Activated naive CD8-positive, alpha-beta T cell treated with anti-CD3 and anti-CD28 coated beads, Interleukin-2, amount 10 ng/mL, durations not matched to agents 7 days and 5 days (primary cell): ENCODE measurements at places on chromosomes 13 and 19.

DNA sequence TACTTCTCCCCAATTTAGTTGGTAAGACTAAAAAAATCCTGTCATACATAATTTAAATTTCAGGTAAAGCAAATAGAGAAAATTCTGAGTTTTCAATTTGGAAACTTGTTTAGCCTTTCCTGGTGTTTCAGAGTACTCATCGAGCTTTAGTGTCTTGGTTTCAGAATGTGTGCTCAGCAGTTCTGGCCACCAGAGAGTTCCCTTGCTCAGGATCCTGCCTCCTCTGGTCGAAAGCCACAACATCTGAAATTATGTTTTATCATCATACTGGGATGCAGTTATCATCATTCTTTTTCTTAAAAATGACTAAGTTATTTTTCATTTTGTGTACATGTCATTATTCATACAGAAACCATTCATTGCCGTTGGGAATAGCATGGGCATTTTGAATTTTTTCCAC is 263.2 kb upstream of the SPRY2 start:
- no peak for DNase-seq

DNA sequence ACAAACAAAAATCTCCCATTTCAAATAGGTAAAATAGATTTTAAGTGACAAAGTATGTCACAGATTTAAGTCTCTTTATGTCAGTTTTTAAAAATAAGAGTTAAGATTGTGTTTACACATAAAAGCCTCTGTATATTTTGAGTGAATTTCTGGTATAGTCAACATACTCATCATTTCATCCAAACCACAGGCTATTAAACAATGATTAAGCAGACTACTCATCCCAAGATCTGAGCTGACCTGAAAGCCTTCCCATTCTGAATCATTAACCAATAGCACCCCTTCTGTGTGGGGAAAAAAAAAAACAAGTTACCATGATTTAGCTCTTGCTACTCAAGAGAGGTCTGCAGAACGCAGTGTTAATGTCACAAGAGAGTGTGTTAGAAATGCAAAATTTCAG is 284.4 kb upstream of the NBEA start:
- no peak for DNase-seq

- no peak for DNase-seq
These were observed 149.4 kb upstream of the FBXL3 start for GRCh38 chr13:77176350-77176749.

DNA sequence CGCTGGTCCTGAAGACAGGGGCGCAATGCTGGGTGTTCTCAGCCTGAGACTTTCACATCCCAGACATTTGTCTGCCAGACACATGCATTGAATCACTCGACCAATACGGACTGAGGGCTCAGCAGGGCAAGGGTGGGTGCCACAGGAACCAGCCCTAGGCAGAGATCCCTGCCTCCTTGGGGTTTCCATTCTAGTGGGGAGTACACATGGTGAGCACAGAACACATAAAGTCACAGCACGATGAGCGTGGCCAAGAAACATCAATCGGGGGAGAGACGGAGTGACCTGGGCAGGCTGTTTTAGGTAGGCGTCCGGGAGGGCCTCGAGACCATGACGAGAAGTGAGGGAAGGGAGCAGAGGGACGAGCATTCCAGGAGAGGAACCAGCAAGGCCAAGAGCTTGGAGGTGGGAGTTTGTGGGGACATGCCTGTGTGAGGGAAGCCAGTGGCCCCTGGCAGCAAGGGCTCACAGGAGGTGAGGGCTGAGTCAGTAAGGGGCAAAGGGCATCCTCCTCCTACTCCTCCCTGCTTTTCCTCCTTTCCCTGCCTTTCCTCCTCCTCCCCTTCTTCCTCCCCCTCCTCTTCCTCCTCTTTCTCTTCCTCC is 126.3 kb upstream of the PEG3 start:
- no peak for DNase-seq

DNA sequence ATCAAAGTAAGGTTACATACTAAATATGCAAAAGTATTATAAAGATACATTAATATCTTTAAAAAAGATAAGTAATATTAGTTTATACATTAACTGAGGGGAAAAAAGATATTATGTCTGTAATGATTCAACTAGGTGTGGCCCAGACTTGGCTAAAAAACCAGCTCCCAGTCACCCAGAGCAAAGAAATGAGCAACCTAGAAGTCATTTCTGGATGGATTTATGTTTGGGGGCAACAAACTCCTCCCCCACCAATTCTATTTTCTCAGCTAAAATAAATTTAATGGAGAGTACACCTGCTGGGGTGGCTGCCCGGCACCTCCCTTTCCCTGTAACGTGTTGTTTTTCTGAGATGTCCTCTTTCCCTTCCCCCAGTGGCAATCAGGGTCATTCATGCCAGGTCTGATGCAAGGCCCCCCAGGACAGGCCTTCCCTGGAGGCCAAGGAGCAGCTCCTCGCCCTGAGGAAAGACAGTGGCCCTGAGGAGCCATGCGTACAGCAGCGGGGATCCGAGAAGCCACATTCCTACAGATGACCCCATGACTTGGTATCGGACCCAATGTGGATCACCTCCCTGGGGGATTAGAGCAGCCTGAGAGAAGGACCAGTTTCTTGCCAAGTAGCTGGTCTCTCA is 78.6 kb upstream of the DOCK9 start:
- DNase-seq, result no peak

DNA sequence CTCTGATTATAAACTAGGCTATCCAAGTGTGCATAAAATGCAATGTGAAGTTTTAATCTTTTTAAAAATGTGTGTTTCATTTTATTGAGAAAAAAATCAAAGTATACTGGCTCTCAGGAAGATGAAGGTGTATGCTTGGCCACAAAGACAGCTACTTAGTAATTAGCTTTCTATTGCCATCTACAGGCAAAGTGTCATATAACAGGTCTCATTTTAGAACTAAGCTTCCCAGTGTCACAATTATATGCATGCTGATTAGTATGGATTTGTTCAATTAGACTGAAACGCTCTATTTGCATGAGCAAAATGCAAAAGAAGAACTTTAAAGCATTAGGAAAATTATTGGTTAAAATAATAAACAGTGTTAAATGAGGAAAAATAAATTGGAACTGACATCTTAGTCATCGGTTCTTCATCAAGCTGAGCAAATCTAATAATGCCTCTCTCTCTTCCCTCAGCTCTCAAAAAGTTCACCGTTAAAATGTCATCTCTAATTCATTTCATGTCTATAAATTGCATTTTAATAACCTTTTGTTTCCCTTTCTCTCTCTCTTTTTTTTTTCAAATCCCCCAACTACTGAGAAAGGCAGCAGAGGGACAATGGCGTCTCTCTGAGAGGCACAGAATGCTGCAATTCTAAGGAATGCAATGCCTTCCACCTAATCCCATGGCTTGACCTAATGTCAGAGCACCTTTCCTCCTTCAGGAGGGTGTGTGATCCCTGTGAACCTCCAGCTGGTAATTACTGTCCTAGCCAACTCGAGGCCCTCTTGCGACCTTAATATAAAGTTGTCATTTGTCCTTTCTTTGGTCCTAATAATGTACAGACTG is 313.1 kb upstream of the MAB21L1 start:
- no peak for DNase-seq

DNA sequence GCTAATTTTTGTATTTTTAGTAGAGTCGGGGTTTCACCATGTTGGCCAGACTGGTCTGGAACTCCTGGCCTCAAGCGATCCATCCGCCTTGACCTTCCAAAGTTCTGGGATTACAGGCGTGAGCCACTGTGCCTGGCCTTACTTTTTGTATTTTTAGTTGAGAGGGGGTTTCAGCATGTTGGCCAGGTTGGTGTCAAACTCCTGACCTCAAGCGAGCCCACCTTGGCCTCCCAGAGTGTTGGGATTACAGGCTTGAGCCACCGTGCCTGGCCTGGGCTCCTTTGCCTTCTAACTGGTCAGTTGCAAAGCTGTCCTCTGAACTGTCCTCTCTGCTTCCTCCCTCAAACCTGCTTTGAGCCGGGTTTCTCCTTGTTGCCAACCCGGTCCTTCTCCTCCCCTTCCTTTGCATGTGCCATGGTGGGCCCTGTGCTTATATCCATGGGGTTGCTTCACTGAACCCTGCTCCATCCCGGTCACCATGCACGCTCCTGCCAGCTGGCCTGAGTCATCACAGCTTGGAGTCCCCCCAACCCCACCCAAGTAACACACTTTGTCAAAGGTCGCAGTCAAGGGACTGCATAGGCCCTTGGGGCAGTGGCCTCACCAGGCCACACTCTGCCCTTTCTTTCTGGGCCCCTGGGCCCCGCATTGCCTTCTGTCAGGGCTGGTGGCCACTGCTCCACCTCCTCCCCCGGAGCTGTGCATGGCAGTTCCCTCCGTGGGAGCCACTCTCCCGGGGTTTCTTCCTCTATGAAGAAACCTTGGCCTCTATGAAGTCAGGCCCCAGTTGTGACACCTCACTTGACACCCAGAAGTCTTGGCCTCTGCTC is 21.2 kb downstream of the WTIP start:
- DNase-seq, result no peak

- DNase-seq, result peak; percentile 62
These were observed 2.4 kb upstream of the NTN5 start for GRCh38 chr19:48674921-48675824.

GRCh38 chr13:113669755-113670341 is 2.8 kb downstream of the GRK1 start:
- peak; percentile 14 for DNase-seq

- no peak for DNase-seq
These were observed 5.3 kb upstream of the CFAP97D2 start for GRCh38 chr13:114173745-114174144.

- no peak for DNase-seq
These were observed 112.9 kb upstream of the CACNA1A start for GRCh38 chr19:13619203-13619632.
